Smooth muscle cell of the umbilical artery (primary cell): ENCODE measurements at places on chromosomes 1 and 21. TPM values are rescaled to one million over a fixed set of nuclear protein-coding genes. Genes with fewer than 3 reads are reported as not detected.

Gene ANGPTL3
- under 0.01 TPM in 1 of 2 replicates, not detected in the other for total RNA-seq

Gene S100B
- total RNA-seq, result not detected in 2 replicates

Gene CLIC4
- 353 and 466 TPM in 2 replicates for total RNA-seq

Gene FAM163A
- total RNA-seq, result 0.05 TPM in 1 of 2 replicates, not detected in the other

Gene FAM72C
- total RNA-seq, result 0.42 TPM in 1 of 2 replicates, not detected in the other

Gene S100A2
- 0.59 and 1.4 TPM in 2 replicates for total RNA-seq

Gene PPFIA4
- 20.9 and 24.6 TPM in 2 replicates for total RNA-seq

Gene PRKAA2
- 0.89 and 1.9 TPM in 2 replicates for total RNA-seq

Gene B3GALT2
- 0.37 and 0.89 TPM in 2 replicates for total RNA-seq

Gene CLCA1
- total RNA-seq, result not detected in 2 replicates

Gene ELAPOR1
- 0.23 and 0.89 TPM in 2 replicates for total RNA-seq

Gene SMCP
- not detected in 2 replicates for total RNA-seq

Gene ATXN7L2
- 1.2 and 1.9 TPM in 2 replicates for total RNA-seq

Gene NUAK2
- total RNA-seq, result 6.4 and 6.8 TPM in 2 replicates

Gene AADACL4
- not detected in 2 replicates for total RNA-seq
